ENCODE measurements at places on chromosomes 7 and 10. TPM values are rescaled to one million over a fixed set of nuclear protein-coding genes. Genes with fewer than 3 reads are reported as not detected.
A peak's percentile ranks its signal among the peaks of the same experiment; 100 is the strongest.

TFEC gene
- 15.4 TPM for total RNA-seq

DNA sequence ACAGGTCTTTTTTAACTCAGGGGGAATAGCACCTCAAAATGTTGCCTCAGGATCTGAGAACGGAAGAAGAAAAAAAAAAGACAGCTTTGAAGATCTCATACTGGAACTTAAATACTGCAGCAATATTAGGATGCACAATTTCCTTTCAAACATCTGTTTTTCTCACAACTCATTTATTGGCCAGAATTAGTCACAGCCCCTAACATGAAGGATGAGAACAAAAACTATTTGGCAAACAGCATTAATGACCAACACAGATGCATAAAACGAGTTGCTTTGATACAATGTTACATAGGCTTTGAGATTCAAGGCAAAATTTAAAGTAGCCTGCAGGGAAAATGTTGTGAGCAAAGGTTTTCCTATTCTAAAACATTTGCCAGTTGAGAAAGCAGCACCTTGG, 36.5 kb downstream of the JMJD1C start:
- no peak for DNase-seq

- DNase-seq = no peak
Observed at GRCh38 chr10:111137587-111137986, 60.8 kb downstream of the ADRA2A start.

DNA sequence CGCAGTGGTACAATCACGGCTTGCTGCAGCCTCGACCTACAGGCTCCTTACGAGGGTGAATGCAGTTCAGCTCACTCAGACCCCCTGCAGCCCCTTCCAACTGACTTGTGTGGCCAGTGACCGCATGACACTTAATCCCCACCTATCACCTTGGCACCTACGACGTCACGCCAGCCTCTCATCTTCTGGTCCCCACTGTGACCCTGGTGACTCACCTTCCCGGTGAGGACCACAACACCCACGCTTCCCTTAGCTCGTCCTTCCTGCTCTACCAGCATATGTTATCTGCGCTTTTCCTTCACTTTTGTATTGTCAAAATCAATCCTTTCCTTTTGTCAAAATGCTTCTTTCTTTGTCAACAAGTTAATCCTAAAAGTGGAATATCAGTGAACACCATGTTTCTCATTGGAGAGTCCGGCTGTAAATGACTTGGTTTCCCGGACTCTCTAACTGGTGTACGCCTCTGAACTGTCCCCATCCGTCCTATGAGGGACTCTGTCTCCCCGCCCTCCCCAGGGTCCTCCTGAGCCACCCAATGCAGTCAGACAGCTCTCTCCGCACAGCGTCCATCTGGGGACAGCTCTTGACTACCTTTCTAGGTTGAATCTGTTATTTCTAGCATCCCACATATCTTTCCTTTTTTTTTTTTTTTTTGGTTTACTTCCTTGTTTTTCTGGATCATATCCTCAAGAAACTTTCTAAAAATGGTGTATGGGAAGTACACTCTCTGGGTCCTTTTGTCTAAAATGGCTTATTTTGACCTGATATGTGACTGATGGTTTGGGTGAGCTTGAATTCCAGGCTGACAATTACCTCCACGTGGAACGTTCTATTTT, 37.3 kb downstream of the CFAP46 start:
- no peak for DNase-seq

DNA sequence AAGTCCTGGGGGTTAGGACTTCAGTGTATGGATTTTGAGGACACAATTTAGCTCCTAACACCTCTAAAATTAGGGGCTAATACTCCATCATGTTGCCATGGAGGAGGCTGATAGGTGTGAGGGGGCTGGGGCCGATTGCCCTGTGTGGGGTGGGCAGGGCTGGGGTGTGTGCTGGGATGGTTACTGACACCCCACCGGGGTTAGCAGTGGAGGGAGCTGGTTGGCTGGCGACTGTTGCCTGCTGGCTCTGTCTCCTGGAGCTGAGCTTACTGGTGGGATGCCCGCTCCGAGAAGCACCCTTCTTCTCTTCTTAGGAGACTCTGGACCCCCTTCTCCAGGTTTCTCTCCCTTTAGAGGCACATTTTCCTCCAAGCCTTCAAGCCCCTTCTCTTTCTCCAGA, 22.2 kb upstream of the SH2D4B start:
- DNase-seq = no peak

DNA sequence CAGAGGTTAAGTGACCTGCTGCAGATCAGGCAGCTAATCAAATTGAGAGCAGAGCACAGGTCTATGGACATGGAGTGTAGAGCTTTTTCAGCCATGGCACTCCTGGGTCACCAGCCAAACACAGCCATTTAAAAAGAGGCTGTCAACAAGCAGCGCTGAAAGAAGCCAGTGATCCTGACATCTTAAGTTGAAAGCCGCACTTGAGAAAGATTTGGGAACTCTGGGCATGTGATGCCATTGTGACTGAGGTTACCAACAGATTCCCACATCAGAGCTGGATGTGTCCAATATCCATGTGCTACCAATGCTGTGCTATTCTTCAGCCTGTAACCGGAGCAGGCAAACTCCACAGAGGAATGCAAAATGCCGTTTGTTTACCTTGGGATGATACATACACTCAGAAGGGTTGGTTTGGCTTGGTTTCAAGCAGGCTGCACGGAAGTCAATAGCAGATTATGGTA, 56.2 kb upstream of the ABLIM1 start:
- DNase-seq = peak; percentile 62

GRCh38 chr7:40808378-40808942, 673.7 kb downstream of the SUGCT start:
- DNase-seq = no peak

All from pulmonary artery endothelial cell (primary cell).